AG20443 (cell line): ENCODE measurements at places on chromosomes 2 and 18.
A peak's percentile ranks its signal among the peaks of the same experiment; 100 is the strongest.

GRCh38 chr2:36404318-36404717, 48.7 kb downstream of the CRIM1 start:
- no peak for DNase-seq

GRCh38 chr18:45168866-45169600, 446.2 kb upstream of the SLC14A2 start:
- peak; percentile 43 for DNase-seq

GRCh38 chr2:169752752-169753151, 19.1 kb downstream of the KLHL23 start:
- DNase-seq, result no peak

GRCh38 chr2:9095690-9096089, 92.2 kb upstream of the MBOAT2 start:
- peak; percentile 72 for DNase-seq

DNA sequence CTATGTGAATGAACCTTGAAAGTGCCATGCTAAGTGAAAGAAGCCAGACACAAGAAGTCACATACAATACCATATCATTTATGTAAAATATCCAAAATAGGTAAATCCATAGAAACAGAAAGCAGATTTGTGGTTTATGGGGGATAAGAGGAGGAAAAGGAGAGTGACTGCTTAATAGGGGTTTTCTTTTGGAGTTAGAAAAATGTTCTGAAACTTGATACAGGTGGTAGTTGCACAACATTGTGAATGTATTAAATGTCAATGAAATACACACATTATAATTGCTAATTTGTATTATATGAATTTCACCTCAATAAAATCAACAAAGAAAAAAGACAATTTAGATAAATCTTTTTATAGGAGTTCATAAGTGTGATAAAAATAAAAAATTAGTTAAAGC, 37.1 kb downstream of the MEMO1 start:
- DNase-seq, result no peak

DNA sequence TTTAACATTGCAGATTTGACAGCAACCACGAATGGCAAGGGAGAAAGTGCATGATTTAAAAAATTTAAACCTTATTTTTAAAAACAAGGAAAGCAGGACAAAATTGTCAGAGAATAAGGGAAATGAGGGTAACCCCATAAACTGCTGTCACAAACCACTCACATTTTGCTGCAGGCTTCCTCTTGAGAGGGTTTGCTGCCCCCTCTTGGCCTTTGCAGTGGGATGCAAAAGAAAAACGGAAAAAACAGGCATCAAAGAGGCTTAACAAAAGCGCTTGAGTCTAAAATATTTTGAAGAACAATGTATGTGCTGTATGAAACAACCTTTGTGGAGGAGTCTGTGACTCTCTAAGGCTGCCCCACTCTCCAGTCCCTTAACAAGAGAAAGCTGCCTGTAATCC, 91.6 kb downstream of the TMX3 start:
- peak; percentile 74 for DNase-seq

- peak; percentile 24 for DNase-seq
Observed at GRCh38 chr2:123993728-123994323, 31.3 kb upstream of the CNTNAP5 start.

GRCh38 chr2:43227830-43228281, 1.4 kb upstream of the ZFP36L2 start:
- no peak for DNase-seq

DNA sequence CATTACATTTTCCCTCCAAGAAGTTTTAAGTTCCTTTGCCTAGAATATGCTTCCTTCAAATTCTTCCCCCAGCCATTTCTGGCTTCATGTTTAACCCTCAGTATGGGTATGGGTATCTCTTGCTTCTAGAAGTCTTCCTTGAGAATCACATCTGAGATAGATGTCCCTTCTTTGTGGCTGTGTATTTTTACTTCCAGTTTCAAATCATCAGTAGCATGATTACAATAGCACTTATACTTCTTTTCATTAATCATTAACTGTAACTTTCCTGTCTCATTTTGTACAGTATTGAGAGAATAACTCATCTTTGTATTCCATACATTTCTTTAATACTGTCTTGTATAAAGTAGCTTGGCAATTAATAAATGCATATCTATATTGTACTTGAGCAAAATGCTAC, 17.3 kb upstream of the PDE1A start:
- DNase-seq, result no peak

- DNase-seq, result peak; percentile 38
Observed at GRCh38 chr2:63058144-63058920, 7.7 kb downstream of the OTX1 start.

DNA sequence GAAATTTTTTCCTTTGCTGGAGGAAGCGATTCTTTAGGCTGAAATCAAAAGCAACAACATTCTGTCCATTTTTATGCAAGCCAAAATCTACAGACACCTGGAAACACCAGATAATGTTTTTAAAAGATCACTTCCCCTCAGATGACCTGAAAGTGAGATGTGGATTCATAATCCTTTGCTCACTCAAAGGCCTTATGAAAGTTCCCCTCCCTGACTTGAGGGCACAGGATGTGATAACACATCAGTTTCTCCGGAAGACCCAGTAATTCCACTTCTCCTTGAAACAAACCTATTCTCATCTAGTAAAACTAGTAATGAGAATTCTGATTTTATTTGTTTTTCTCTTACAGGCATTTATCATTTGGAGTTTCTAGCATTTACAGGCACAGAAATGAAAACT, 218.3 kb upstream of the RND3 start:
- DNase-seq, result no peak

DNA sequence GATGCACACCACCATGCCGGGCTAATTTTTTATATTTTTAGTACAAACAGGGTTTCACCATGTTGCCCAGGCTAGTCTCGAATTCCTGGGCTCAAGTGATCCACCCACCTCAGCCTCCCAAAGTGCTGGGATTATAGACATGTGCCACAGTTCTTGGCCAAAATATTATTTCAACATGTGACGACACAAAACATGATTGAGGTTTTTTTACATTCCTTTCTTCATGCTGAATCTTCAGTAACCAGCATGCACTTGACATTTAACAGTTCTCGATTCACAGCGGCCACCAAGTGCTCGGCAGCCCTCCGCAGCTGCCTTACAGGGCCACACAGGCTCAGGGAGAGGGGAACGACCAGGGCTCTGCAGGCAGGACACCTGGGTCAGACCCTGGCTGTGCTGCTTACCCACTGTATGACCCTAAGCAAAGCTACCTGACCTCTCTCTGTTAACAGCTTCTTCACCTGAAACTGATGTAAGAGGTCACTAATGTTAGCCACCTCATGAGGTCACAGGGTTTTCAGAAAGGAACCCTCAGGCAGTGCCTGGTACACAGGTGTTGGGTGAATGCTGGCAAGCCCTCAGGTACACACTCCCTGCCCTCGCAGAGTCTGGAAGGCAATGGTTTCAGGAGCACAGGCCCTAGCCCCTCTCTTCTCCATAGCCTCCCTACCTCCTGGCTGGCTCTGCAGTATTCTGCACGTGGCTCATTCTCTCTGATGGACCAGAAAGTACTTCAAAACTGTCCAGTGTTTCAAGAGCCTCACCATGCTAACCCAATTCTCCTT, 25.7 kb downstream of the TUBB6 start:
- no peak for DNase-seq

GRCh38 chr2:28422908-28423741, 30.5 kb downstream of the FOSL2 start:
- DNase-seq, result no peak

GRCh38 chr2:21118302-21118920, 5.4 kb upstream of the TDRD15 start:
- peak; percentile 22 for DNase-seq

- DNase-seq, result no peak
Observed at GRCh38 chr18:9933865-9934264, 20.0 kb downstream of the VAPA start.

GRCh38 chr2:86770816-86771301, 19.9 kb downstream of the CD8A start:
- no peak for DNase-seq

DNA sequence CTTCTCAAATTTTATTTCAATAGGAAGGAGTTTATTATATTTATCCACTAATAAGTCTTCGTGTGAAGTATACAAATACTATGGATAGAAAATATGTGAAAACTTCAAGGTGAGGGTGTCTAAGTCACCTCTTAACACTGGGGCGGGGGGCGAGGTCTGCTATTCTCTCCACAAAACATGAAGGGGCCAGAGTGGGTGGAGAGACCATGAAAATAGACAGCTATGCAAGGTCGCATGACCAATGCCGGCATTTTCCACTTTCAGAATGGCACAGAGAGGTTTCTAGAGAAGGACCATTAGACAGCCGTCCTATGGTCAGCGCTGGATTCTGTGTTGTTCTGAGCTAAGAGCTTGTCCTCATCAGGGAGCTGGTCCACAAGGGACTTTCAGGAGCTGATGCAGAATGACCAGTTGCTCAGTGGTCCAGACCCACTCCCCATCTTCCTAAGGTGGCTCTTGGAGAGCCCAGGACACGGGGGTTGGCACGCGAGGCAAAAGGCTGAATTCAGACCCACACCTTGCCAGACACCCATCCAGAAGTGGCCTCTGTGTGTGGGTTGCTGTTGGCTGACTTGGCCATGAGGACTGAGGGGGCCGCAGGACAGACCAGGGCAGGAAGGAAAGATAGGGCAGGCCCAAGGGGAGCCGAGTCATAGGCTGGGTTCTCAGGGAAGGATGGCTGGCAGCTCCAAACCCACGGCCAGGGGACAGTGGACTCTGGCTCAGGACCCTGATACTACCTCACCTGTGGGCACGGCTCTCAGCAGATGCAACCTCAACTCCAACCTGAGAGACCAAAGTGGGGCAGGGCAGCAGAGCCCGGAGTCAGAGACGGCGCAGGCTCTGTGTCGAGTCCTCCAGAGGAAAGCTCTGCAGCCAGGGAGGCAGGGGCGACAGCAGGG, 69.8 kb downstream of the NDUFA10 start:
- no peak for DNase-seq

GRCh38 chr18:68841301-68841700, 43.4 kb downstream of the CCDC102B start:
- DNase-seq, result no peak

DNA sequence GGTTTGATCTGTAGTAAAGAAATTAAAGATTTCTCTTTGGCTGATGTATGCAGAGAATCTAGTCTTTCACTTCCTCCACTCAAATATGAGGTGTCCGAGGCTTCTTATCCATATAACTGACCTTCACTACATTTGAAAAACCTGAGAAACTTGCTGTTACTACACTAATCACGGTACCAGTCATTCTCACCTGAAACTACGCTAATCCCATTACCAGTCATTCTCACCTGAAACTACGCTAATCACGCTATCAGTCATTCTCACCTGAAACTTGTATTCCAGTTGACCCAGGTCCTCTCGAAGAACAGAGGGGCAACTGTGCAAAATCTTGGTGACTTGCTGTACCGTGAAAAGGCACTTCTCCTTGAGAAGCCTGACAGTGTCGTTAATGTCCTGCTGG, 5.1 kb downstream of the MTERF4 start:
- no peak for DNase-seq

- no peak for DNase-seq
Observed at GRCh38 chr2:145078923-145079322, 559.0 kb upstream of the ZEB2 start.

DNA sequence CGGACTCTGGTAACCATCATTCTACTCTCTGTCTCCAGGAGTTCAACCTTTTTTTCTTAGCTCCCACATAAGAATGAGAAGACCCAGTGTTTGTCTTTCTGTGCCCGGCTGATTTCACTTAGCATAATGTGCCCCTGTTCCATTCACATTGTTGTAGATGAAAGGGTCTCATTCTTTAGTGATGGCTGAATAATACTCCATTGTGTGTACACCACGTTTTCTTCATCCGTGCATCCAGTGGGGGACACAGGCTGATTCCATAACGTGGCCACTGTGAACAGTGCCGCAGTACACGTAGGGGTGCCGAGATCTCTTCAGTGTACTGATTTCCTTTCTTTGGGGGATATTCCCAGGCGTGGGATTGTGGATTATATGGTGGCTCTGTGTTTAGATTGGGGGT, 72.3 kb upstream of the NFATC1 start:
- no peak for DNase-seq

- no peak for DNase-seq
Observed at GRCh38 chr2:54518430-54518829, 62.3 kb downstream of the SPTBN1 start.

GRCh38 chr2:217568289-217568971, 434.4 kb downstream of the TNS1 start:
- peak; percentile 71 for DNase-seq

- peak; percentile 83 for DNase-seq
Observed at GRCh38 chr2:231597014-231597611, 4.4 kb downstream of the TEX44 start.

DNA sequence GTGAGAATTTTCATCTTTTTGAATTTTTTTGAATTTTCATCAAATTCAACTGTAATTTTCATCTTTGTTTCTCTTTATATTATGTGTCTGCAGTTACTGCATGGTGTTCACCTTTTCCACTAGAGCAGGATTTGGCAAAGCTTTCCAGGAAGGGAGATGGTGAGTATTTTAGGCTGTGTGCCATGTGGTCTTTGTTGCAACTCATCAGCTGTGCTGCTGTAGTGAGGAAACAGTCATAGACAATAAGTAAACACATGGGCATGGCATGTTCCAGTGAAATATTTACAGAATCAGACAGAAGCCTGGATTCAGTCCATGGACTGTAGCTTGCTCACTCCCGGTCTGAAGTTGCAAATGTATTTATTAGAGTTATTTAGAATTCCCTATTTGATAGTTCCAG, 120.4 kb downstream of the DCDC2C start:
- no peak for DNase-seq

- DNase-seq, result no peak
Observed at GRCh38 chr2:177538323-177538722, 145.8 kb downstream of the AGPS start.

DNA sequence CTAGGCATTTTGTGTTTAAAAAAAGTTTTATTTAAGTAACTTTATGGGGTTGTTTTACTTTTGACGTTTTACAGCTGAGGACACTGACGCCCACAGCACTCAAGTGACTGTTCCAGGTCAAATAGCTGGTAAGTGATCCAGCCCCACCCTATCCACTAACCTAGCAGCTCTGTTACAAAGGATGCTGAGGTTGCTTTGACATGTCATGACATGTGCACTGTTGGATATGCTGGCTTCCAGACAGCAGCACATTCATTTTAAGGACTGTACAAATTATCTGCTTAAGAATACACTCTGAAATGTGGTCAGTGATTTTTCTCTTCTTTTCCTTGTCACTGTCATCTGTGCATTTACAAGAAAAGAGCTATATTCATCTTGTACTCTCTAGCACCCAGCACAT, 417.5 kb downstream of the ZEB2 start:
- DNase-seq, result no peak

GRCh38 chr2:198129609-198130008, 325.2 kb downstream of the PLCL1 start:
- no peak for DNase-seq
